ENCODE measurements at places on chromosomes 7 and 10.

- peak; percentile 79 for DNase-seq
Observed at GRCh38 chr10:97542169-97543024, 30.2 kb upstream of the ANKRD2 start.

DNA sequence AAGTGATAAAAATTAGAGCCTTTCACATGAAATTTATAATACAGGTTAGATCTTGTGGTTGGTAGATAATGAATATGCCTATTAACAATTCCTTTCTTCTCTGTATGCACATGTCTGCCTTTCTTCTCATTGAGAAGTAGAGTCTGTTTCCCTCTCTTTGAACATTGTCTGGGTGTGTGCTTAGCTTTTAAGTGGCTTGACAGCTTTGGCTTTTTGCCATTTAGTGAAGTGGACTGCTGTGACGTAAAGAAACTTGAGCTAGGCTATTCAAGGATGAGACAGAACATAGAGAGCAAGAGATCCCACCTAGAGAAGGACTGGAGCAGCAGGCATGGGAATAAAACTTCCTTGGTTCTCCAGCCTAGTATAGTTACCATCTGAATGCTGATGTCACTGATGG lies 996.7 kb upstream of the CELF2 start:
- no peak for DNase-seq

DNA sequence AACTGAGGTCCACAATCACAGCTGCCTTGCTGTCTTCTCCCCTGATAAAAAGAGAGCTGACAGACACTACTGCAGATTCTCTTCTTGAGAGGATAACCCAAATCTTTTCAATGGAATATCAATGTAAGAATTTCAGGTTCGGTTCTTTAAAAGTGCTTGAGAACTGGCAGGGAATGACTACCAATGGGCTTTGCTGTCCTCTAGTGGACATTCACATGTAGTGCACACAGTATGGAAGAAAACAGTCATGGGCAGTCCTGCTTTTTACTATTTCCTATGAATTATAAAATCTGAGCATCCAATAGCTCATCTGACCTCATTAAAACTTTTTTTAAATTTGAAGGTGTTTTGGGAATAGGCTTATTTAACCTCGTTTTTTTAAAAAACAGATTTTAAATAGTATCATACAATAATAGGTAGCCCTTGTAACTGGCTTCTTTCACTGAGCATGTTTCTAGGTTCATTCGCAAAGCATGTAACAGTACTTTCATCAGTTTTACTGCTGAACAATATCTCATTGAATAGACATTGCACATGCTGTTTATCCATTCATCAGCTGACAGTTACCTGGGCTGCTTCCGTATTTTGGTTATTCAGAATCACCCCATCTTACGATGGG lies 18.3 kb downstream of the FZD9 start:
- peak; percentile 40 for DNase-seq

DNA sequence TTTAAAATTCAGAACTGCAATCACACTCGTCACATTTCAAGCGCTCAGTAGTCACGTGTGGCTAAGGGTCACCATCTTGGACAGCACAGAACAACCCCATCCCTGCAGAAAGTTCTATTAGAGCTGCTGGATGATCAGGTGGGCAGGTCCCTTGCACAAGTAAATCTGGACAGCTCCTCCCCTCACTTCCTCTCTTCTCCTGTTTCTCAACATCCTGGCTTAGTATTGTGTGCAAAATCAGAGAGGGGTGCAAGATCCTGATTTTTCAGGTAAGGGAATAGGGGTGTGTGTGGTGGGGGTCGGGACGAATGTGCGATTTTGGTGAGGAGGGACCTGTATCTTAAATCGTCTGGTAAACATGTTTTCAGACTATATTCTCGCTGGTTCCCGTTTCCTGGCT lies at the start of gene GIMAP4:
Gene GIMAP4, plus strand, starts transcription at position 222 of the 400 bp plus-strand sequence. CDS start 2,512 bp downstream, outside the sequence.
- DNase-seq = no peak

DNA sequence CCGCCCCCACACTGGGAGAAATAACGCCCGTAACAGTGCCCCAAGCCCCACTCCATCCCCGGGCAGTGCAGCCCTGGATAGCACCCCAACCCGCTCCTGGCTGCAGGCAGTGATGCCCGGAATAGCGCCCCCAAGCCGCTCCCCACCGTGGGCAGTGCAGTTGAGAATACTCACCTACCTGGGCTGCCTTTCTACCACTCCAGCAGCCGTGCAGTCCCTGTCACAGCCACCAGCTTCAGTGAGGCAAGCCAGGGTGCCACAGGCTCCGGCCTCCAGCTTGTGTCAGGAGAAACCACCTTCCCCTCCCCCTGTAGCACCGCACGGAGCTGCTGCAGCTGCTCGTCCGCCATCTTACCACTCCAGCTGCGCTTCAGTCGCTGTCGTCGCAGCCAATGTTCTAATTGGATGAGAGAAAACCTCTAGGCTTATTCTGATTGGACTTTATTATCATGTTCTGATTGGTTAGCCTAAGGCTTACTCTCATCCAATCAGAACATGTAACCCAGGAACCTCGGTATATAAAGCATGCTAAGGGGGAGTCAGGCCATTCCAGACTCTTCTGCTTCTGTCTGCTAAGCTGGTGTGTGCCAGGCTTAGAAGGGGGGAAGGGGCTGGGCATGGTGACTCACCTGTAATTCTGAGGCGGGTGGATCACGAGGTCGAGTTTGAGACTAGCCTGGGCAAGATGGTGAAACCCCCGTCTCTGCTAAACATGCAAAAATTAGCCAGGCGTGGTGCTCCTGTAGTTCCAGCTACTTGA lies 53.2 kb upstream of the ZNF33B start:
- DNase-seq = no peak

- DNase-seq = no peak
Observed at GRCh38 chr10:75889051-75889450, 457.6 kb downstream of the LRMDA start.

- no peak for DNase-seq
Observed at GRCh38 chr7:142319970-142320369, 62.1 kb upstream of the PRSS58 start.

DNA sequence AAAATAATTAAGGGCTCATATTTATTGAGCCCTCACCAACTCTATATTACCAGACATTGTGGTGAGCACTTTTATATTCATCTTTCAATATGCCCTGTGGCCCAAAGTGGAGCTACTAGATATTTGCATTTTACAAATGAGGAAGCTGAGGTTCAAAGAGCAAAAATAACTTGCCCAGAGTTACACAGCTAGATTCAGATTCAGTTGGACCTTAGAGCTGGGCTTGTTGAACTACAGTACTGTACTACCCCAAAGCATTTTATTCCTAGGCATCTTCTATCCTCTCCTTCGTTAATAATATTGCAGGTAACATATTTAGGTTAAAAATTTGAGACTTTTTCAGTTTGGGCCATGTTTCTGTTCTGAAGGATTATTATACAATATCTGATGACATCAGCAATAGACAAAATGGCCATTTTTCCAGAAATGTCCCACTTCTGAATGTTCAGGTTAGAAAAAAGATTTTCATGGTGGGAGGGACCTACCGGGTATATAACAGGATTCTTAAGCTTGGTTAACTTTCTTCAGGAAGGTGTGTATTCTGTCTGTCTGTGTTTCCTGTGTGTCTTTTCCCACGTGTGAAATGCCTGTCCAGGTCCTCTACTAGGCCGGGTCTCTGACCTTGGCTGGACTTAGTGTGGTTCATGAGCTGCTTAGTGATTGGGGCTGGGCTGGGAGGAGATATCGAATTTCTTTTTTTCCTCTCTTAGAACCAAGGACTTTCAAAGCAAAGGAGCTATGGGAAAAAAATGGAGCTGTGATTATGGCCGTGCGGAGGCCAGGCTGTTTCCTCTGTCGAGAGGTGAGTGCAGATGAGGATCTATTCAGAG lies 13.6 kb downstream of the PRXL2A start:
- DNase-seq = no peak

GRCh38 chr7:50352282-50352681 lies 47.8 kb downstream of the IKZF1 start:
- no peak for DNase-seq

- no peak for DNase-seq
Observed at GRCh38 chr10:50473756-50474155, 150.0 kb downstream of the SGMS1 start.

GRCh38 chr7:8155836-8156235 lies 106.1 kb downstream of the ICA1 start:
- DNase-seq = no peak

DNA sequence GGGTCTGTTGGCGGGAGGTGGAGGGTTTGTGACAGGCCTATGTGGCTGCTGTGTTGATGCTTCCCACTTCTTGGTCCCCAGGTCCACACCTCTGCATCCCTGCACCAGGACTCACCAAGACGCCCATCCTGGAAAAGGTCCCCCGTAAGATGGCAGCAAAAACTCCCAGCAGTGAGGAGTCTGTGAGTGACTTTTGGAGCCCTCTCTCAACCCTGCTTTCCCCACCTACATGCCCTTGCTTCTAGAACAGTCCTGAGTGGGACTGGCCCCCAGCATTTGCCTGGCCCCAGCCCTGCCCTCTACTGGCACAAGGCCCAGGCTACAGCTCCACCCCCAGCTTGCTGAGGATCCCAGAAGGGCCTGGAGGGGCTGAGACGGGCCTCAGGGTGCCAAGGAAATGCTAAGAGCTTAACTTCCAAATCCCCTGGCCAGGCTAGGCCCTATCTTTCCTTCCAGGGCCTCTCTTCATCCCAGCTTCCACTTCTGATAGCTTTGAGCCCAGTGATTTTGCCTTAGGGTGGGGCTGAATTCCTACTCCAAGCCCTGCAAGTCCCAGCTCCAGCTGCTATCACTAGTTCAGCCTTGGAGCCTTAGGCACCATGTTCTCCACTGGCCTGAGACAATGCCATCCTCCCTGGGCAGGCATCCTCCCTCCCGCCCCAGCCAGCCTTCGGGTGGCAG lies 2.7 kb downstream of the CHAT start:
- no peak for DNase-seq

GRCh38 chr10:17854044-17854652 lies 45.0 kb downstream of the MRC1 start:
- no peak for DNase-seq

DNA sequence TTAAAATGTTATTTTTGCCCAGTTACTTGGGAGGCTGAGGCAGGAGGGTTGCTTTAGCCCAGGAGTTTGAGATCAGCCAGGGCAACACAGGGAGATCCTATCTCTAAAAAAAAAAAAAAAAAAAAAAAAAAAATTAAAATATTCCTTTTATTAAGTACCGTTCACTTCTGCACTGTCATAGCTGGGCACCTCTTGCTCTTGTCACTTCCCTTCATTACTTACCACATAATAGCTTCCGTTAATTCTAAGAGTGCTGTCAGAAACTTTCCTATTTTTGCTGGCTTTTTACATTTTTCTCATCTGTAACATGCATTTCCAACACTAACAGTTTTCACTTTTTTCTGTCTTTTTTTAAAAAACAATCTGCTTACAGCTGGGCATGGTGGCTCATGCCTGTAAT lies 132.9 kb downstream of the PIP4K2A start:
- DNase-seq = no peak

- DNase-seq = no peak
Observed at GRCh38 chr10:112967200-112967599, 17.2 kb downstream of the TCF7L2 start.

DNA sequence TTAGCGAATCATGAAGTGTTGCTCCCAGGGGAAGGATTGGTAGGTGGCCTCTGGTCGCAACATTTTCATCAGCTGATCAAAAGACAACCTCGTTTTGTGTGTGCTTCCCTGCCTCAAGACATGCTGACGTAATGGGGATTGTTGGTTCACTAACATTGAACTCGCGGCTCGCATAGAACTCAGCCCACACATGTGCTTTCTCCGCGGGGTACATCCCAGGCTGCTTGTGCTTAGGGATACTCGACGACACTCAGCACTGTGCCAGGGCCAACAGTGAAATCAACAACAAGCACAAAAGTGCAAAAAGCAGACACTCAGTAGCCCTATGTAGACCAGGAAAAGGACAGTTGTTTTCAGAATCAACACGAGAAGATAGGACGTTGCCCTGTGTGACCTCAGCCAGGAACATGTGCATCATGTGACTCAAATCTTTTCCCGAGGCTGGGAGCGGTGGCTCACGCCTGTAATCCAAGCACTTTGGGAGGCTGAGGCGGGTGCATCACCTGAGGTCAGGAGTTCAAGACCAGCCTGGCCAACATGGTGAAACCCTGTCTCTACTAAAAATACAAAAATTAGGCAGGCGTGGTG lies 20.8 kb downstream of the WIPI2 start:
- DNase-seq = no peak

GRCh38 chr7:105826143-105826542 lies 50.3 kb downstream of the ATXN7L1 start:
- no peak for DNase-seq

DNA sequence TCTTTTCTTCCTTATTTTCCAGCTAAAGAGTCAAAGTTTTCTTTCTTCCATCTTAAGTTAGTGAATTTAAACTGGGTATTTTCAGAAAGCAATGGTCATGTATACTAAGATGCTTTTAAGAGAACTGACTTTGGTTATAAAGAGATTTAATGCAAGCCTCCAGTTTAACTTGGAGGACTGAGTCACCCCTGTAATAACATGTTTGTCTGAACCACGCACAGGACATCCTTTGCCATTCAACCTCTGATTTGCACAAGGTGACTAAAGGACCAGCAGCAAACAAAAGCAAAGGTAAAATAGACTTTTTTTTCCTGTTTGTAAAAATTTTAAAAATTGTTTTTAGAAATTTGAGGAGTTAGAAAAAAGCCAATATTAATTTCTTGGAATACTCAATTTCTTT lies 2.9 kb downstream of the HYAL4 start:
- no peak for DNase-seq

DNA sequence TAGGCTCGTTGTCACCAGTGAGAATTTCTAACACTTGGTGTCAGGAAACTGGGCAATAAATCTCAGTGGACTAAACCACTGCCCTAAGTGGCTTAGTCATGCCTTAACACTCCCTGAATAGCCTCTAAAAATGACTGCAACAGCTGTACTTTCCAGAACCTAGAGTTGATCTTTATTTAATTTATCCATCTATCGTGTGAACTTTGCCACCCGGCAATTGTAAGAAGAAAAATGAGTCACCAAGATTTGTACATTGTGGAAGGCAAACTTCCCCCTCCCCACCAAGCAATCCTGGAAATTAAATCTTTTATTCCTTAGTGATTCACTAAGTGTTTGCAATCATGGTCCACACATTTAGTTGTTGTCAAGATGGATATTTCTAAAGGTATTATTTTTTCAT lies 47.1 kb downstream of the NXPH1 start:
- DNase-seq = no peak

DNA sequence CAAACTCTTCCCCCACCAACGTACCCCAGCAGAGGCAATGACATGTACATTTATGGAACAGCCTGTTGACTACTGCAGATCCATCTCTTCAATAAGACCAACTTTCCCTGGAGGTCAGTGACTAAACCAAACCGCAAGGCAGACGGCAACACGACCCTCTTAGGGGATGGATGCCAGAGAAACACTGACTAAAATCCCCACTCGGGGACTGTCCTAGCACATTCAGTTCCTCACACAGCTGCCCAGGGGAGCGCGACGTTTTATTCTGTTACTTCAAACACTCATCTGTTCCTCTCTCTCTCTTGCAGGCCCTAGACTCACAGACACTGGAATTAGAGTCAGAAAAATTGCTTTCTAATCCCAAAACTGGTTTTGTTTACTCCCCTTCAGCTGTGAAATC lies 146.5 kb upstream of the PRSS1 start:
- DNase-seq = no peak

GRCh38 chr7:26681819-26682418 lies 182.5 kb downstream of the SKAP2 start:
- no peak for DNase-seq

- DNase-seq = no peak
Observed at GRCh38 chr10:100637785-100638184, 102.0 kb downstream of the HIF1AN start.

- DNase-seq = no peak
Observed at GRCh38 chr7:19397911-19398310, 252.7 kb upstream of the FERD3L start.
